NCI-H82 (cell line): ENCODE measurements at places on chromosomes 6 and 20.

DNA sequence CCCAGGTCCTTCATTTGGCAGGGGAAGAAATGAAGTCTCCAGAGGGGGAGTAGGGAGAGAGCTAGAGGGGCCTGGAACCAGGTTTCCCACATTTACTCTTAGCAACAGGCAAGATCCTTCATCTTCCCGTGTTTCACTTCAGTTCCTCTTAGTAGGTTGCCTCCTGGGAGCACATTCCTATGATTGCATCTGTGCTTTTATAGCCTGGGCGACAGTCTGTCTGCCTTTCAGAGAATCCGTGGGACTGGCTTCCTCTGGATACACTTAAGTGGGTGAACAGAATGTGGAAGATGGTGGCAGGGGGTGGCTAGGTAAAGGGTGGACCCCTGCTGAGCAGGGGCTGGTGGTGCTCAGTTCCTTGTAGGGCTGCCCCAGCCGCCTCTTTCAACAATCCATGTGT is 33.4 kb downstream of the STK35 start:
- no peak for DNase-seq

DNA sequence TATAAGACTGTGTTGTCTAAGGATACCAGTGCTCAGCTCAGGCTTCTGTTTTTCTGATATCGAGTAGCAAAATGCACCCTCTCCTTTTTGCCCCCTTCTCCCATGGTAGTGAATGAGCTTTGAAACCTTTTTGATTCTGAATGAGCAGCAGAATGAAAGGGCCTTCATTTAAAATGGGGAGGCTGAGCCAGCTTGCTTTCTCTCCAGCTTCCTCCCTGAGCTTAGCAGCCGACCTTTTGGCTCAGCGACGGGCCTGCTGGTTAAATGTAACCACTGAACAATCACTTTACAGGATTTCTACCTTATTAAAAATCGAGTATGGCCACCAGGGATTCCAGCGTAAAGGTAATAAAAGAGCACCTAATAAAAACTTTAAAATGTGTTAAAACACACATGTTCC is 133.7 kb upstream of the SPACA1 start:
- no peak for DNase-seq

DNA sequence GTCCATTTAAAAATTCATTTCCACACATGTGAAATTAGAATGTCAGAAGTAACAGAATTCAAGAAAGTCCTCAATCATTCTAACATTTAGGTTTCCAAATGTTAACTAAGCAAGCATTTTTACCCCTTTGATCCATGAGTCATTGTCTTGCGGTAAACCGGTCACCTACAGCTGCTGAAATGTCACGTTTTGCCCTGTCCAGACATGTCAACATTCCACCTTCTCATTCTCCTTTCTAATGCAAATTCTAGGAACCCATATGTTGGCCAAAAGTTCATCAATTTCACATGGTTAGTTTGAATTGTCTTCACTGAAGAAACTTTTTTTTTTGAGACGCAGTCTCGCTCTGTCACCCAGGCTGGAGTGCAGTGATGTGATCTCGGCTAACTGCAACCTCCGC is 117.2 kb downstream of the IPCEF1 start:
- DNase-seq, result no peak

DNA sequence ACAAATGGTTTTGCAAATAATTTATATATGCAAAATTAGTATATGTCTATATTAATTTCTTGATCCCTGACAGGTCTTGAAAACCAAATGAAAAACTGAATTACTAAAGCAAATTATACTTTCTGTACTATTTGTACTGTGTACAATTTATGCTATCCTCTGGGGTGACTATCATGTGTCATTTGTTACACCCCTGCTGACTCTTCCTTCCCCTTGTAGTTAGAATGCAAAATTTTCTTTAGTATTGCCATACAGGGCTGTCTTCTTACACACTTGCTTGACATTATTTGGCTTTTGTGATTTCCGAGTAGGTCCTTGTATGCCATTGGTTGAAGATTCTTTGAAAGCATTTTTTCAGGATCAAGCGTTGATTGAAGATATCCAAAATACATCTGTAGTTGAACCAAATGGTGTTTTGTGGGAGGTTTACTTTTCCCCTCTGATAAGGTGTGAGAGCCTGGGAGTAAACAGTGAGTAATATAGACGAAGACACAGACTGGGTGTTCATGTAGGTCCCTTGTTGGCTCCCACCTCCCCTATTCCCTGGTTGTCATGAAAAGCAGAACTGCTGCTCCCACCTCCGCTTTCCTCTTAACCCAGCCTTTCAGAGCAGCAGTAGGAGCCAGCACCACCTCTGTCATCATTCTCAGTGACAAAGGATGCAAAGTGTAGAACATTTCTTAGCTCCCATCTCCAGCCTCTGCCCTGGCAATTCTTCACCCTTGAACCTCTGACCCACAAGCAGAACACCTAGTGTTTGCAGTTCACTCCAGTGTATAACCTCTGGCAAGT is 29.0 kb downstream of the NCOA7 start:
- no peak for DNase-seq

GRCh38 chr6:134195164-134195906 is 122.6 kb downstream of the SGK1 start:
- no peak for DNase-seq

DNA sequence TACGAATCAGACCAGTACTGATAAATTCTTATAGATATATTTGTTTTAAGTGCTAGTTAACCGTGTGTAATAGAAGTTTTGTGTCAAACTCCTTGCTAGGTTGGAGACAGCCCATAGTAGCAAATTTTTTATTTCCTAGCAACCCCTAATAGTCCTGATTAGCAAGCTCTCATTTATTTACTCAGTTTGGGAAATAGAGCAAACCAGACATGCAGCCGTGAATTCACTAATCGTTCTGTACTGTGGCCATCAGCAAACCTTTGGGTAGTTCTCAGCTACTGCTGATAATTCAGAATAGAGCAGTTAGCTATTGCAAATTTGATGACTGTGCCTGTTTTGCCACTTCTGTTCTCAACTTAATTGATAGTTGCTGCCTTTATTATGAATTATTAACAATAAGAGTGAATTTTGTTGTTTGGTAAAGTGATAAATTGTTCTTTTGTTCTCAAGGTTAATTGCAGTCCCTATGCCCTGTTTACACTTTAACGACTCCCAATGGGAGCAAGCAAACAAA is 215.8 kb downstream of the GRM1 start:
- no peak for DNase-seq

GRCh38 chr20:50311308-50312001 is 120.8 kb downstream of the CEBPB start:
- DNase-seq, result no peak

- DNase-seq, result no peak
Observed at GRCh38 chr6:110471726-110472365, 4.6 kb downstream of the SLC22A16 start.

GRCh38 chr6:69164564-69165229 is 529.6 kb downstream of the ADGRB3 start:
- DNase-seq, result peak; percentile 63

DNA sequence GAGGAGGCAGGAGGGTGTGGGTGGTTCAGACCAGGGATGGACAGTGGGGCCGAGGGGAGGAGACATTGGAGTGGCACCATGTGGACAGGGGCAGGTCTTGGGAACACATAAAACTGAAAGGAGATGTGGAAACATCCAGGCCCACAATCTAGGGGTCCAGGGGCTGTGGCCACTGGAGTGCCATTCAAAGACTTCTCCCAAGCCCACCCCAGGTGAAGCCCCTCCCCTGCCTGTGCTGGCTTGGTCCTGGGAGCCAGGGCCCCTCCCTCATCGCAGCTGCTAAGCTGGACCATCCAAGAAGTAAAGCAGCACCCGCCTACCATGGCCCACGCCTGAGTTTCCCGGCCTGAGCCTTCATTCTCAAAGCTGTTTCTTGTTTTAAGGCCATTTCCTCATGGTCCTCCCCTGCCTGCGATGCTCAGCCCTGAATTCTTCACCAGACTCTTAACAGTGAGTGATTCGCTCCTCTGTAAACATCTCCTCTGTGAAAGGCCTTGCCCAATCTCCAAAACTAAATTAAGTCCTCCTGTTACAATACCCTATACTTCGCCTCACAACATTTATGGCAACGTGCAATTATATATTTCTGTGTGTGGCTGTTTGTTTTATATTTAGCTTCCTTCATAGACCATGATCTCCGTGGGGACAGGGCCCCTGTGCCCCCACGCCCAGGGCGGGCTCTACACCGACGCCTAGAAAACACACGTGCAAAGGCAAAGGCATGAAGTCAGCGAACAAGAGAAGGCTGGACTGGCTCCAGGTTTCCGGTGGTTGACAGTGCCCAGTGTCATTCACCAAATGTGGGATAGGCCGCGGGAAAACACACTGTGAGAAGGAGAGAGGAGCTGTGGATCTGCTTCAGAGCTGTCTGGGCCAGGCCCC is 267.8 kb downstream of the ERMARD start:
- DNase-seq, result no peak

DNA sequence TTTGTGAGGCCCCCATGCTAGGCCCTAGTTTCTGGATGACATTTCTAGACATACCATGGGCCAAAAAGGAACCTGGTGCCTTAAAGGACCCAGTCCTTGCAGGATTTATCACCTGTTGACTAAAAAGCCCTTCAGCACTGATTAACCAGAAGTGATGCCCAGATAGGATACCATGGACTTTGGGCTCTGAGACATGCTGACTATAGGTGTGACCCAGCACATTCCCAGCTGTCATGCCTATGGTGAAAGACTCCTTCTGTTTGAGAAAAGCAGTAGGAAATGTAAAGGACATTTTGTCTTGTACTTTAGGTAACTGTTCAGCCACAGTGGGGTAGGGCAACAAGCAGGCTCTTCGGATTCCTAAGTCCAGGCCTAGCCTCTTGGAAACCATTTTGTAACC is 724.2 kb downstream of the CD109 start:
- no peak for DNase-seq

- DNase-seq, result no peak
Observed at GRCh38 chr6:114068116-114068515, 97.2 kb upstream of the HDAC2 start.

DNA sequence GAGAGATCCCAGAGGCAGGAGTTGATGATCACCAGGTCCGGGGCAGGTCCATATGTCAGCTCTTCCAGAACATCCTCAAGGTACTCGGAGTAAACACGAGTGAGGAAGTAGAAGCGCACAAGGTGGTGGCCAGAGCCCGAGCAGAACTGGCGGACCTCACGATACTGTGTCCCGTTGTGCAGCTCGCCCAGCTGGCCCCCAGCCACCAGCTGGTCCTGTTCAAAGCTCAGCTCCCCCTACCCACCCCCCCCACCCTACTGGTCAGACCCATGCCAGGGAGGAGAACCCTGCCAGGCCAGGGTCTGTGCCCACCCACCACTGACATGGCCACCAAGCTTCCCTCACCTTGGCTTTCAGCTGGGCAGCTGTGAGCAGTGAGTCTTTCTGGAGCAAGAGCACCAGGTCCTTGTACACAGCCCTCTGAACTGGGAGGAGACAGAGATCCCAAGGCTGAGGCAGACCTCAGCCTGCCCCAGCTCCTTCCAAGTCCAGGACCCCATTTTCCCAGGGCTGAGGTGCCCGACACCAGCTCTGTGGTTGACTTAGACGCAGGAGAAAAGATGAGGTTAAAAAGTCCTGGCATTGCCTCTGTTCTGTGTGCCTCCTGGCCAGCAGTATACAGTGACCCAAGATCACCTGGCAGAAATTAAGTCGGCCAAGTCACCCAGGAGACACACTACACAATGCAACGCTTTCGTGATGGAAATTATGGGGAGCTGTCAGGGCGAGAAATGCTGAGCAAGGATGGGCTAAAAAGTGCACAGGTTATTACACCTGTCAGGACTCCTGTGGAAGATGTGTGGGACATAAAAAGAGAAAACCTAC is 1.4 kb downstream of the PCED1A start:
- DNase-seq, result no peak

DNA sequence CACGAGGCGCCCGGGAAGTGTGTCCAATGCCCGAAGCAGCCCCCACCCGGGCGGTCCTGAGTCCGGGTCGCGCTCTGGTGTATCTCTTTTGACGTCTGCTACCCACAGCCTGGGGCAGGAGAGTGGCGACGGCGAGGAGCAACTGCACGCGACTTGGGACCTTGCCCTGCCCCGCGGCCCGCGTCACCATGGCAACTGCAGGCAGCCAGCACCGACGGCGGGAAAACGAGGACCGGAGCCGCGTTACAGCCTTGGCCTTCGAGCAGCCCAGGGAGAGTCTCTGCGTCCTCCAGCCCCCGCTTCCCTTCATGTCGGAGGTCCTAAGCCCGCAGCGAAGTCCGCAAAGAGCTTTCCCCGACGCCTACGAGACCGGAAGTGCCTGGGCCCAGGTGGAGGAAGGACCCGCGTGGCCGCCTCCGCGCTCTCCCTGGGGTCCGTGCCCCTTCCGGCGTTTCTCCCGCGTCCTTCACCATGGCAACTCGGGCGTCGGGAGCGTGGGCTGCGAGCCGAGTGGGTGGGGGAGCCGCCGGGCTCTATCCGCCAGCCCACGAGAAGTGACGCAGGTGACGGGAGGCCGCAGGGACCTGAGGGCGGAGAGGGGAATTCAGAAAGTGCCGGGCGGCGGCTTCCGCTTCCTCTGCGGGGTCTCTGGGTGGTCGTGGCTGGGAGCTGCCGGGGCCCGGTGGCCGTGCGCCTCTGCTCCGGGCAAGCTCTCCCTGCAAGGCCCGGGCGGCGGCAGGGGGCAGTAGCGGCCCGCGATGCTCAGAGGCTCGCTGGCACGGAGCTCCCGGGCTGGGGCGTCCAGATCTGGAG is 88.6 kb upstream of the TGM3 start:
- peak; percentile 79 for DNase-seq

DNA sequence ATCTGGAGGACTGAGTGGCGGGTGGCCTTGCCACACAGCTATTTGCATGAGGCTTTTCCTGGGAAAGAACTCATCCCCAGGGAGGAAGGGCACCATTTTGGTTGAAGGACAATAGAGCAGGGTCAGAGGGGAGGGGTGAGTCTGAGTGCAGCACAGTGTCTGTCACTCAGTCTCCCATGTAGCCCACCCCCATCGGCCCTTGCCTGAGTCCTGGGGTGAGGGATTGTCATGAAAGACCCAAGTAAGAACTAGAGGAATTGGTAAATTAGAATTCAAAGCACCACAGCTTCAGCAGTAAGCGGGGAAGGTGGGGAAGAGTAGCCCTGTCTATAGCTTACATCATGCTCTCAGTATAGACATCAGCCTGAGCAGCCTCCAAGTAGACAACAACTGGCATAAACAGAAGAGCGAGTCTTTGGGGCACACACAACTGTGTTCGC is 90.4 kb upstream of the TMEM30A start:
- DNase-seq, result no peak

DNA sequence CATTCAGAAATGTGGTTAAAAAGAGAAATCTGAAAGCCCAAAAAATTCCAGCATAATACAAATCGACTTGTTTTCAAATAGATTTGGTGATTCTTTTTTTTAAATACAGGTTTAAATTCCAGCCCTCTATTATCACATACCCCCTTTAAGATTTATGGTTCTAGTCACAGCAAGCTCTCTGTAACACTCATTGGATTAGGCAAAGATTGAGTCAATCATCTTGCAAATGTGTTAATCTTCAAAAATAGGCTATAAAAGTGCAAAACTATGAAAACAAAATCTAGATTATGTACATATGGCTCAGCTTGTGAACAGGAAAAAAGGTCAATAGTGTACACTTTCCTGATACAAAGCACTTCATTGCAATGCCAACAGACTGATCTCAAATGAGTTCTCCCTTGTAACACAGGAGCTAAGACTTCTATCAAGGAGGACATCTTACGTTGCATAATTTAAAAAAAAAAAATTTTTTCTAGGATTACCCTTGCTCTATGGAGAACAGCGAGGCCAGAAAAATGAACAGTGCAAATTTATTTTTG is 26.2 kb downstream of the ZNF217 start:
- no peak for DNase-seq

- no peak for DNase-seq
Observed at GRCh38 chr6:9085054-9085708, 649.8 kb upstream of the SLC35B3 start.

GRCh38 chr6:42819803-42820511 is 38.1 kb downstream of the BICRAL start:
- DNase-seq, result peak; percentile 32

- peak; percentile 77 for DNase-seq
Observed at GRCh38 chr6:45922728-45923351, 92.8 kb downstream of the CLIC5 start.
